Stimulated activated CD4-positive, alpha-beta T cell treated with anti-CD3 and anti-CD28 coated beads, Interleukin-15, amount 100 ng/mL, for 1 hour (primary cell): ENCODE measurements at places on chromosomes 5 and 9.

DNA sequence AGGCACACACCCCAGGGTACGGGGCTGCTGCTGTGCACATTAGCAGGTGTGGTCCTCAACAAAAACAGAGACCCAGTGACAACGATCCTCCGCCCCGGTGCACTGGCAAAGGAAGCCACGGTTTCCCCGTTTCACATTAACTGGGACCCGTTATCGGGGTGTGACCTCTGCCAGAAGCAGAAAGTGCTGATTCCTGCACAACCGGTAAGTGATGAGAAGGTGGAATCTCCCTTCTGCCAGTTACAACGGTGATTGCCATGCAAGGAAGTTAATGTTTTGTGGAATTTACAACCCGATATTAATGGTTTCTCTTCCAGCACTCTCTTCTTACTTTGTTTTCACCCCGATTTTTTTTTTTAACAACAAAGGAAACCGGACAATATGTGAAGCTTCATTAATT lies 294.9 kb upstream of the IRX1 start:
- DNase-seq, result no peak

- DNase-seq, result no peak
Measured at GRCh38 chr9:137814841-137815240, 62.7 kb upstream of the CACNA1B start.

DNA sequence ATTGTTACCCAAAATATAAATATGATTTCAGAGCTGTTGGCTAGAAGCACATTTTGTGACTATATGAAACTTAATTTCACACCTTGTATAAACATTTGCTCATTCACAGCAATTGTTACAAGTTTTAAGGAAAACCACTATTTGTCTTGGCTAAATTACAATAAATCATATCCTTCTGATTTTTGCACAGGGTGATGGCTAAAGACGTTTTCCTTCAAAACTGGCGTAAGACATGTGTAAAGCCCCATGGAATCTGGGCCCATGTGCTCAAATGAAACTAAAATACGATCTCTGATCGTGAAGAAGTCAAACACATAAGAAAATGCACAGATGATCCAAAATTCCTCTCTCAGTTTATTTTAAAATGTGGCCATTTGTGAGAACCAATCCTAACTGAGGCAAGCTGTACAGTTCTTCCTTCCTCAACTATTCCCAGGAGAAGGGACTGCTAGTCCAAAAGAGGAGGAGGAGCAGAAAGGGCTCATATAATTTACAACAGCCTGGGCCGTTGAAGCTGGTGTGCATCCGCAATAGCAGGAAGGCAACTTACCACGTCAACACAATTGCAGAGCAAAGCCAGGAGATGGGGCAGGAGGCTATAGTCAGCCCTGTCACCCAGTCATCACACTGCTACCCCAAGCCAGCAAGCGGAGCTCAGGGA lies 98.4 kb downstream of the MED27 start:
- no peak for DNase-seq

GRCh38 chr9:136552117-136552703 lies 6.4 kb upstream of the NOTCH1 start:
- DNase-seq, result no peak

GRCh38 chr5:107425541-107426031 lies 245.2 kb downstream of the EFNA5 start:
- no peak for DNase-seq

DNA sequence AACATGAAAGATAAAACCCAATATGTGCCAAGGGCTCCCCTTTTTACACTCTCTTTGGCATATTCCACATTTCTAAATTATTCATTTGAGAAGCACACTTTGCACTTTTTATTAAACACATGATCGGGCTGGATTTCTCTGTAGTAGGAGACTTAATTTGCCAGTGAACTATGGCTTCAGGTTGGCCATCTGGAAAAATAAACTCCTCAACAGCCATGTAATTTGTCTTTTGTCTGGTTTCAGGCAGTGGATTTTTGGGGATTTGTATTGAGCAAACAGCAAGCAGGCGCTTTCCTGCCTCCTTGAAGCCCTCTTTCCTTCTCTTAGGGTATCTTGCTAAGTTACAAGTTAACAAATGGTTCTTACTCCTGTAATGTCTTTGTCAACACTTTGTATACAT lies 73.0 kb upstream of the DMRTA1 start:
- DNase-seq, result no peak

- no peak for DNase-seq
Measured at GRCh38 chr5:77952636-77953212, 176.6 kb upstream of the TBCA start.

GRCh38 chr5:150035139-150035895 lies 34.8 kb downstream of the HMGXB3 start:
- DNase-seq, result no peak

GRCh38 chr9:3586066-3586465 lies 60.3 kb upstream of the RFX3 start:
- DNase-seq, result no peak

DNA sequence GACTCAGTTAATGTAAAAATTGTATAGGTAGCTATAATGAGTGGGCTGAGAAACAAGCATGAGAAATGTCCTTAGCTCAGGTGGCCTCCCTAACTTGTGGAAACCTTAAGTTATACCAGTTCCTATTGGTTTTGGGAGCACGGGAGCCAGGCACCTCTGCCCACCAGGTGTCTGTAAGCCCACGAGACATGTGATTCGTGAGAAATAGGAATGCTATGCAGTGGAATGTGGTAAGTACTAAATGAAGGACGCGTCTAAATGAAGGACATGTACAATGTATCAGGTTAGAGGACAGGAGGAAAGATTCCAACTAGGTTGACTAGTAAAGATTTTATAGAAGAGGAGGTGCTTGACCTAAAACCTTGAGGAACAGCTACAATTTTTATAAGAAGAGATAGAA lies 46.0 kb upstream of the F2RL2 start:
- DNase-seq, result no peak
